Activated CD8-positive, alpha-beta memory T cell treated with anti-CD3 and anti-CD28 coated beads for 1 hour (primary cell): ENCODE measurements at places on chromosomes 3 and 15.

GRCh38 chr3:5766848-5767247, 579.3 kb downstream of the EDEM1 start:
- no peak for DNase-seq

- DNase-seq, result no peak
Measured at GRCh38 chr15:91118817-91119590, 18.9 kb downstream of the SV2B start.

DNA sequence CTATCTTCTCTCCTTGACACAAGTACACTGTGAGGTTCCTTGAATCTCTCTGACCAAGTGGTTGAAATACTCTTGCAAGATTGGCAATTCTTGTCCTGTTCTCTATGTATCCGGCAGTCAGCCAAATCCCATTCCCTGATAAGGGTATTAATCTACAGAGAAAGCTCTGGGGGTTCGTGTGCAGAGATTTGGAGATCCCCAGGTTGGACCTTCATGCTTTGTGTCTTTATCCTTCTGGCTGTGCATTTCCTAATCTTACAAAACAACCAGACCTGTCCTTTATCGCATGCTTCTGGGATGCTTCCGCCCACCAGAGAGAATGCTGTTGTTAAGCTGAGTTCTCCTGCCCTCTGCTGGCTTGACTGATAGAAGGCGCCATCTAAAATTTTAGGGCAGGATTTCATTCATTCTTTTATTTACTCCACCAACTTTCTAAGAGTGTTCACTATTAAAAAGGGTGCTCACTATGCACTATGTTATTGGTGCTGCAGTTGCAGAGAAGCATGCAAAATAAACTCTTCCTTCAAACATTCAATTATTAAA, 8.6 kb upstream of the SST start:
- no peak for DNase-seq

GRCh38 chr3:17505856-17506255, 236.6 kb downstream of the TBC1D5 start:
- DNase-seq, result no peak

- no peak for DNase-seq
Measured at GRCh38 chr15:56017920-56018319, 24.5 kb upstream of the NEDD4 start.

GRCh38 chr3:124532071-124532470, 198.2 kb upstream of the UMPS start:
- DNase-seq, result no peak

DNA sequence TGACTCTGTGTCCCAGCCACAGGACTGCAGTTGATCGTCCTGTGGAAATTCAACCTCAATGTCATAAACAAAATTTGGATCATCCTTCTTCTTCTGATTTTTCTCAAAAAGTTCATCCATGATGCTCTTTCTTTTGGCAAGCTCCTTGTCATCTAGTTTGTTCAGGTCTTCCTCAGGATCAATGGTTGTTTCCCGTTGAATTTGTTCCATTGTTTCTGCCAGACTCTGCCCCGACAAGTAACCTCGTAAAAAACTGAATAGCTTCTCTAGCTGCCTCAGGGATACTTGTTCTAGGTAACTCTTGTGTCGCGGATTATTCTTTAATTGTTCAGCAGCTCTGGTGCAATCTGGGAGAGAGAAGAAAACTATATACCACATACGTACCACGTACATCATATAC, 4.5 kb downstream of the CEP19 start:
- DNase-seq, result no peak

DNA sequence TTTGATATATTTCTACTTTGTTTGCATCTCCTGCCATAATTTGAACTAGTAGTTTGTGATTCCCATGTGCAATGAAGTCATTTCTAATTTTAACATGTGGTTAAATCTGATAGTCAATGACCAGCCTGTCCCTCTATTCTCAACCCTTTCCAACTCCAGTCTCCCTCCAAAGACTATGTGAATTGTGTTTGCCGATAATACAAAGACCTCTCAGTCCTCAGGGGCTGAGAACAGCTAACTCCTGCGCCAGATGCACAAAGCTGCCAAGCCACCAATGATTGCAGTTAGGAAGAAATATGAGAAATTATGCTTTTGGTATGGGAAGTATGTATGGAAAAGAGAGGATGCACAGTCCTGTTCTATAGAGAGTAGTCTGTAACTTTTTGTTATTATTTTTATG, 54.0 kb downstream of the KCNH8 start:
- no peak for DNase-seq

GRCh38 chr3:158095111-158095813, 11.0 kb downstream of the SHOX2 start:
- DNase-seq, result no peak

GRCh38 chr3:86865506-86865905, 125.4 kb downstream of the VGLL3 start:
- no peak for DNase-seq
